ENCODE measurements at places on chromosomes 3 and 15.

DNA sequence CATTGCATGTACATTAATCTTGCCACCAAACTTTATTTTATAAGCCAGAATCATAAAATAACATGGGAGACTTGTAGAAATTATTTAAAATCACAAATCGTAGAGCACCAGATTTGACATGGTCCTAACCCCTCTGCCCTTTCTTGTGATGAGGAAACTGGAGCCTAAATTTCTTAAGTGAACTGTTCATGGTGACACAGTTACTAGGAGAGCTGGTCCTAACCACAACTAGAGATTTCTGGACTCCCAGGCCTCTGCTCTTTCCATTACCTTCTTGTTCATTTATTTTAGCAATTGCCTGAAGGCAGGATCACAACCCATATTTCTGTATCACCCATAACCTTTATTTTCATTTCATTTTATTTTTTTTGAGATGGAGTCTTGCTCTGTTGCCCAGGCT, 352.5 kb downstream of the LPP start:
- DNase-seq = no peak

DNA sequence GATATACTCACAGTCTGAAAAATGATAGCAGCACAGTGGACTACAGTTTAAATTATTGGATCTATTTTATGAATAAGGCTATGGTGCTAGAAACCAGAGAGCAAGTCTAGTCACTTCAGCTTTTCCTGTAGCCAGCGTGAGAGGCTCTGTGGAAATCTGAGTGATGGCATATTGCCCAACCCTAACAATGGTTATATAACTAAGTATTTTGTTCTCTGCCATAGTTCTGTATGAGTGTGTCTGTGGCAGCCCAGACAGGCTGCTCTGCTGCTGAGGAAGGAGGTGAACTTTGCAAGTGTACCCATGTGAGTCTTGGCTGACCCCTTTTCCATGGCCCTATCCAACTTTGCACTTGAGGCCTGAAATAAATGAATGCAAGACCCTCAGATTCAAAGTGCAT, 105.7 kb downstream of the LRTM1 start:
- no peak for DNase-seq

- DNase-seq = no peak
Measured at GRCh38 chr3:120171134-120171873, 77.1 kb upstream of the GSK3B start.

DNA sequence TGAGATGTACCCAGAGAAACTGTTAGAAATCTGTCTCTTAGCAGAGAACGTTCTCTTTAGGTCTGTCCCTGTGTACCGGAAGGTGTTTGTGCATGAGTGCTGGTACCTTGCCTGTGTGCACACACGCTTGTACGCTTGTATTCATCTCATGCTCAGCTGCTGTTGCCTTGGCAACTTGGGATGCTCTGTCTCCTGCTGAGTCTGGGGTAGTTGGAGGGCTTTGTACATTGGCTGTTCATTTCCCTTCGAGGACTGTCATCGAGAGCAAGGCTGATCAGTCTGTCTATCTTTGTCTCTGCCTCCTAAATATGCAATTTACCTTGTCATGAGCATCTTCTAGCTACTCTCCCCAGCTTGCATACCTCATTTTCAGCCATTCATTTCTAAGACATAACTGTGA, 147.2 kb downstream of the SLCO3A1 start:
- DNase-seq = no peak

DNA sequence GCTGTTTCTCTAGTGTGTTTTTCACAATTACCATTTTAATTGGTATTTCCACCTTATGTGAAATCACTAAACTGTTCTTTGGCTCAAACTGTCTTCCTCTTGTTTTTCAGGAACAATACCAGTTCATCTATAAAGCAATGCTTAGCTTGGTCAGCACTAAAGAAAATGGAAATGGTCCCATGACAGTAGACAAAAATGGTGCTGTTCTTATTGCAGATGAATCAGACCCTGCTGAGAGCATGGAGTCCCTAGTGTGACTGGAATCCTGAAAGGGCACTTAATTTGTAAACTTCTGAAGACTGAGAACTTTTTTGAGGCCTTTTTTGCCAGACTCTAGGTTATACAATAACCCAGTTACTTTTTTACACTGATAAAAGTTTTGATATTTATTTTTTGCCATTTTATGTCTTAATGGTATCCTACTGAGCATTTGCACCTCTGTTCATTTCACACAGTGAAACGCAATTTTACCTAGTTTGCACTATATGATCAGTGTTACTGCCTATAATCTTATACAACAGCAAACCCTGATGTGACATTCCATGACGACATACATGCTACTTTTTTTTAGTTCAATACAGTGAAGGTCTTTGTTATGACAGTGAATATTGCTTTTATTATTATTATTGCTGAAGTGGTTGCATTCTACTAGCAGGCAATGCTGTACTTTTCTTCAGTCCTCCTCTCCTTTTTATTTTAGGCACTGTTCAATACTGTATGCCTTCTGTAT, 80.1 kb downstream of the FEZF2 start:
- no peak for DNase-seq

- DNase-seq = no peak
Measured at GRCh38 chr3:114519415-114519814, 225.6 kb downstream of the TIGIT start.

DNA sequence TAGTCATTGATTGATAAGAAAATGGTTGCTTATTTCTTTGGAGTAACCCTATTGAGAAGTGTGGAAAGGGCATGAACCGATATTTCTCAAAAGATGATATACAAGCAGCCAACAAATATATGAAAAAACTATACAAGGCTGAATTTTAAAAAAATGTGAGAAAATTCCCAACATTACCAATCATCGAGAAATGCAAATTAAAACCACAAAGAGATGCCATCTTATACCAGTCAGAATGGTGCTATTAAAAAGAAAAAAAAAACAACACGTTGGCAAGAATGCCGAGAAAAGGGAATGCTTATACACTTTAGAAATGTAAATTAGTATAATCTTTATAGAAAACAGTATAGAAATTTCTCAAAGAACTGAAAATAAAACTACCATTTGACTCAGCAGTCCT, 77.7 kb upstream of the ROBO1 start:
- DNase-seq = no peak
